GF-D8 (cell line): ENCODE measurements at places on chromosomes 5 and 9.

DNA sequence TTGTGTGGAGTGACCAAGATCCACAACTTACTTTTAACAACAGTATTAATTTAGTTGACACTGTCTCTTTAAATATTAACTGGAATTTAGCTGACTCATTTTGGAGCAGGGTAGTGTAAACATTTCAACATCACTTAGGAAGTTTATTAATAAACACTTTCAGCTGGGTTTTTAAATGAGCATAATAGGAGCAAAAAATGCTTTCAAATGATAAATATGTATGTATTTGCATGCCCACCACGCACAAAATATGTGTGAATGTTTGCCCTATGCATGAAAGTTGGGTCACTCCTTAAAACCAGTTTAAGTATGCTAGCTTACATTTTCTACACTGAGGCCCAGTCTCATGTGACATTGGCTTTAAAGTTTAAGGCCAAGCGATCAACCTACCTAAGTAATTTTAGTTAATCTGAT is 2.9 kb downstream of the ZFAND5 start:
- DNase-seq = no peak

DNA sequence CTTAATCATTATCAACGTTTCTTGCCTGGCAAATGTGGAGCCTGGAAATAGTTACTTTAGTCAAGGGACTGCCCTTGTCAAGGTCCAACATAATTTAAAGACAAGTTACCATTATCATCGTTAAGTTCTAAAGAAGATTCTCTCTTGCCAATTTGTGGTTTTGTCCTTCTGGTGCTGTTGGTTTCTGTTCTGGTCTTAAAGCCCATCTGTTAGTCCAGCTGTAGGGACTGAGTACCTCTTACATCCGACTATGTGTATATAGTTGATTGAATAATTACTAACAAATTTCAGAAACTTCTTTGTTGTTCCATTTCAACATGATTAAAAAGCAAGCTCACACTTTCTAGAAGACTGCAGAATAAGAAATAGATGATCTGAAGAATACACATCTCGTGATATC is 1854.9 kb downstream of the MAT2B start:
- DNase-seq = no peak

DNA sequence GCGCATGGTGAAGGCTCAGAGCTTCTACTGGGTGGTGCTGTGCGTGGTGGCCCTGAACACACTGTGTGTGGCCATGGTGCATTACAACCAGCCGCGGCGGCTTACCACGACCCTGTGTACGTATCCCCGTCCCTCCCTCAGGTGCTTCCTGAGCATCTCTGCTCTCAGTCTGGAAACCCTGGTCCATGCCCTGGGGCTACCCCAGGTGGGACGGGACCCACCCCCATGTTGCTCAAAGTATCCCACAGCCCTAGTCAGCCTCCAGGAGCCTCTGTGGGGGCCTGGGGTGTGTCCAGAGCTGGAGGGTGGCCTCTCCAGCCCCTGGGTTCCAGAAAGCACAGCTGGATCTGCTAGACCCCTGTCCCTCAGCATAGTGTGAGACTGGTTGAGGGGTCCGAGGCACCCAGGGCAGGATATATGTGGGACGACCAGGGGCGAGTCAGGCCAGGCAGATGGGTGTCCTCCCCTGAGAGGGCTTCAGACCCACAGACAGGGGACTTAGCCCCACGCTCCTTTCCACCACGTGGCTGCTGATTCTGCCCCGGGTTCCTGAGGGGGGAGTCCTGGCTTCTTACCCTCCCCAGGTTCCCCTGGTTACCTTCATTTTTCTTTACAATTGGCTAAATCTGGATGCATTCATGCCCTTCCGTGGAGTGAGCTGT is 94.0 kb downstream of the CACNA1B start:
- DNase-seq = no peak

DNA sequence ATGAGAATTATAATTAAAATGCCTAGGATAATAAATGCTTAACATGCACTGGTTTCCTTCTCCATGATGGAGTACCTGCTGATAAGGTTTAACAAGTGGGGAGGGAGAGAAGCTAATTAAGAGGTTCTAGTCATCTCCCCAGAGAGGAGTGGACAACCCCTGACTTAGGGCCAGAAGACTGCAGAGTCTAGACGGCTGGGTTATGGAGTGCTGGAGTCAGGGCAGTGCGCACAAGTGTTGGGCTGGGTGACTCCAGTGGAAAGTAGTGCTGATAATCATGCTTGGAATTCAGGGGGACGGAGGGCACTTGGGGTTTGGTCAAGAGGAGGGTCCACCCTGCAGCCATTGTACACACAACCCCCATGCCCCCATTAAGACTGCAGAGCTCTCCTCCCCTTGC is 32.8 kb upstream of the TGFBI start:
- DNase-seq = no peak

DNA sequence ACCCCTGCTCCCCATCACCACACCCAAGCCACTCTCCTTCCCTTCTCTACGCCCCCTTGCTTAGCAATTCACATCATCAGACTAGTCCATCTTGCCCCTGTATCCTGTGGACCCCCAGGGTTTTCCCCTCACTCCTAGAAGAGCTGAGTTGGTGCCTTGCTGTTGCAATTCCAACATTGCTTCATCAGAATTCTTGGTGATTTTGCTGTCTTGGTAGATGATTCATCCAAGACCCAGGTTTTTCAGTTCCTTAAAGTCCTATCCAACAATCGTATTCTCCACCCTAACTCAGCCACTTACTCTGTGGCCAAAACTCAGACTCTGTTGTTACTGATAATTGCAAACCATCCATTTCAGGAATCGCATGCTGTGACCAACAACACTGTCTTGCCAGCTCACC is 21.4 kb upstream of the CCNJL start:
- no peak for DNase-seq

DNA sequence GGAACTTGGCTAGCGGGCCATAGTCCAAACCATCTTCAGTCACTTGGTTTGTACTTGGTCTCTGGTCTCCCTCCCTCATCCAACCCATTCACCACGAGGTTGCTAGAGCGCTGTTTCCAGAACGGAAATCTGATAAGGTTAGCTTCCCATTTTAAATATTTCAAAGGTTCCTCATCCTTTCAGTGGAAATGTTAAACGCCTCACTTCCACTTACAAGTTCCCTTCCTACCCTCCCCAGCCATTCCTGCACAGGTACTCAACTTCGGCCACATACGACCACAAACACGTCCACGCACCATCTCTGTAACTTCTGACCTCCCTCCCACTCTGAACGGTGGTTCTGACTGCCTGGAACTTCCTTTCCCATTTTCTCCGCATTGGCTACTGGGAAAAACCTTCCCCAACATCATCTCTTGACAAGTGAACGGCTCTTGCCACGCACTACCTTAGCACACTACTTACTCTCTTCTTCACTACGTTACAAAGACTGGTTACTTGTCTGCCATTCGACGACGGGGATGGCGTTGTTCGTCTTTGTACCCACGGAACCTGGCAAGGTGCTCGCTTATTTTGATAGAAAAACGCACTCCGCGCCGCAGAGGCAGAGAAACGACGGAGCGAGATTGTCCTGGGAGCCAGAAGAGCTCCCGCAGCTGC is 629 bp downstream of the CCNH start:
- DNase-seq = peak; percentile 64

DNA sequence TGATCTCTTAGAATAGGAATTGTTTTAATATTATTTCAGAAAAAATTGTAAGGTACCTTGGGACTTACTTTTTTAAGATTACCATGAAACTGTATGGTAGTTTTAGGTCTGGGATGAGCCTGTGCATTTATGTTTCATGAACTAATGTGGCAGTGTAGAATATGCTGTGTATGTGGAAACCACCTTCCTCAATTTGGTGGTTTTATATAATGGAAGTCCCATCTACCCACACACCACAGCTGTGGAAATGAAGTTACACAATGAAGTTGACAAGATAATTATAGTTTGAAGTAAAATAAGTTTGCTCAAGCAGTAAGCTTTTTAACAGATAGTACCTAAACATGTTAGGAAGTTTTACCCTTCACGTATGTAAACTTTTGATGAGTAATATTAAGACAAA is 24.4 kb downstream of the WDR36 start:
- DNase-seq = peak; percentile 58

DNA sequence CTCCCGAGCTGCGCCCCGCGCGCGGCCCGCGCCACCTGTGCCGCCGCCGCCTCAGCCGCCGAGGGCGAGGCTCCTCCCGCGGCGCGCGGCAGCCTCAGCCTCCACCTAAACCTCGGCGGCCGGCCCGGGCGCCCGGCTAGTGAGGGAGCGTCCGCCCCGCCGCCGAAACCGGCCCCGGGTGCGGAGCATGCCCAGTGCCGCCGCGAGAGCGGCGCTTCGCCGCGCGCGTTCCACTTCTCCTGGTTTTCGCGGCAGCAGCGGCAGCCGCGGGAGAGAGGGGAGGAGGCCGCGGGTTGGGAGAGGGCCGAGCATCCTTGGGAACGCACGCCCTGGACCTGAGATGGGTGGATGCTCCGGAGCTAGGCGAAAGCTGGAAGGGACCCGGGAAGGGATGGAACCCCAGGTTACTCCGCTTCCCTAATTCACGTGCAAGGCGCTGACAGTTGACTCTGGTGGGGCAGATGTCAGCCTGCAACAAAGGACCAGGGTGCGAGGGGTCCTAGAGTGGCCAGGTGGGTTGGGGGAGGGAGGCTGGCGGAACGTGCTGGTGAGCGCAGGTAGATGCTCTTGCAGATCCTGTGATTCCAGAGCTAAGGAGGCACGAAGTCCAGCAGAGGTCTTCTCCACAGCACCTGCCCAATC is at the start of gene CTNND2:
Gene CTNND2 (minus strand): TSS at position 182 of the 642 bp plus-strand sequence. CDS start 593 bp downstream, outside the sequence.
- DNase-seq = no peak

DNA sequence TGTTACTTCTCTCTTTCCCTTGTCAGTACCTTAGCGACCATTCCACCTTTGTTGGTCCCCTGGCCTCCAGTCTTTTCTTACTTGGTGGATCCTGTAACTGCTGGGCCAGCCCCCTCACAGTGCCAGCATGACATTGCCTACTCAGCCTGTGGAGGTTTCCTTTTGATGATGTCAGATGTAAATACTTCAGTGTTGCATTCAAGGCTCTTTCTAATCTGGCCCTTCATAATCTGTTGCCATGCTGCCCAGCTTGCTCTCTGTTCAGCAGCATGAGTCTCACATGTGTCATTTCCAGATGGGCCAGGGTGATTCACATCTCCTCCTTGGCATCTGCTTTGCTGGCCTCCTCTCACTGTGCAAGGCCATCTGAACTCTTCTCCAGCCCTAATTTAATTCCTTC is 57.1 kb downstream of the MAST4 start:
- no peak for DNase-seq

- DNase-seq = peak; percentile 29
Measured at GRCh38 chr9:70484232-70485130, 70.0 kb upstream of the KLF9 start.

- DNase-seq = no peak
Measured at GRCh38 chr9:89427621-89428221, 70.2 kb downstream of the SEMA4D start.

DNA sequence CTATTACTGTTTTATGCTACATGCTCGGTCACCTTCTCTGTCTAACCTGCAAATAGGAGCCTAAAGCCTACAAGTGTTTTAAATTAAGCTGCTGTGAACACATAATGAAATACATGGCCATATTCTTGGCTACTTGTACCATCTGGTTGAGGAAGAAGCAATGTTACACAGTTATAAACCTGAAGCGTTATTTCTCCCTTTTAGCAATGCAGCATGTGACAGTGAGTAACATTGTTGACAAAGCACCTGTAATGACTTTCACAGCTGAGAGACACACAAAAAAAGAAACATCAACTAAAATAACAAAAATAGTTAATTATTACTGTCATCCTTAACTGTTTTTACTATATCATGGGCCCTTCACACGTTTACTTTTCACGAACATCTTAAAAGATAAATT is 146.9 kb downstream of the RORB start:
- no peak for DNase-seq

- DNase-seq = no peak
Measured at GRCh38 chr5:75640395-75640794, 29.1 kb downstream of the ANKDD1B start.

GRCh38 chr5:36236801-36237200 is 4.9 kb downstream of the NADK2 start:
- DNase-seq = peak; percentile 5

- DNase-seq = no peak
Measured at GRCh38 chr9:806285-807156, 35.0 kb upstream of the DMRT1 start.

- no peak for DNase-seq
Measured at GRCh38 chr5:110917161-110917875, 154.2 kb upstream of the TSLP start.

GRCh38 chr9:69393425-69393824 is 68.4 kb downstream of the ENTREP1 start:
- no peak for DNase-seq

- DNase-seq = peak; percentile 24
Measured at GRCh38 chr5:177361418-177362291, 3.9 kb downstream of the RGS14 start.
